ENCODE measurements at places on chromosomes 3 and 15.

GRCh38 chr3:141514382-141514781 is 27.6 kb downstream of the RASA2 start:
- DNase-seq = no peak

DNA sequence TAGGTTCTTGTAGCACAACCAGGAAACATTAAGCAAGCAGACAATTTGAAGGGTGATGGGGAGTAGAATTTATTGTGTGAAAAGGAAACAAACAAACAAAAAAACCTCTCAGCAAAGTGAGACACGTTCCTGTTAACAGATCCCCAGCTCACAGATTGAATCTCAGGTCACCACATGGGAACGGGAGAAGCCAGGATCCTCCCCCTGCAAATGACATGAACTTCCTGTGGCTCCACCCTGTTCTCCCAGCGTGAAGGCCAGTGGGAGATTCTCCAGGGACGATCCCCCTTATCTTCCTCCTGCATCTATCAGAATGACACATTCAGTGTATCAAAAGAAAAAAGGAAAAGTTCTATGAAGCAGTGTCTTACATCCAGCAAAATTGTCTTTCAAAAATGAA is 1488.1 kb downstream of the OTOL1 start:
- no peak for DNase-seq

GRCh38 chr3:48934333-48934991 is 15.8 kb downstream of the ARIH2 start:
- no peak for DNase-seq

GRCh38 chr3:38645601-38646000 is 3.9 kb downstream of the SCN5A start:
- no peak for DNase-seq

- DNase-seq = no peak
Observed at GRCh38 chr15:60408463-60408981, 10.7 kb upstream of the ANXA2 start.

DNA sequence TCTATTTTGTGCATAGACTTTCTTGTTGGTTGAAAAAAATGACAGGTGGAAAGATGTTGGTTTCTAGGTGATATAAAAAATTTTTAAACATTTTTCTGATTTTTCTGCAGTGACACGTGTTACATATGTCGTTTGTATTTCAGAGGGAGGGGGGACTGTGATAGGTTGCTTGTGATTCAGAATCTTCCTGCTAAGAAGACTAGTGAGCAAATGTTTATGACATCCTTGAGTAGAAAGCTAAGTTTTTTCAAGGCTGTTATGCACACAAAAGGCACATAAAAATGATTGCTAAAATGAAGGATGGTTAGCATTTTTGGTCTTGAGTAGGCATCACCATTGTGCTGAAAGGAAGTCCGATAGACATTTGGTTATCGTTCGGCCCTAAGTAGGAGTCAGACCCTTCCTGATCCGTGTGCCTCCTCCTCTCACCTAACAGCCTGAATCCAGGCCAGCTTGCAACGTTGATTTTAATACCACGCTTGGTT is 1.5 kb downstream of the ZNF639 start:
- no peak for DNase-seq

DNA sequence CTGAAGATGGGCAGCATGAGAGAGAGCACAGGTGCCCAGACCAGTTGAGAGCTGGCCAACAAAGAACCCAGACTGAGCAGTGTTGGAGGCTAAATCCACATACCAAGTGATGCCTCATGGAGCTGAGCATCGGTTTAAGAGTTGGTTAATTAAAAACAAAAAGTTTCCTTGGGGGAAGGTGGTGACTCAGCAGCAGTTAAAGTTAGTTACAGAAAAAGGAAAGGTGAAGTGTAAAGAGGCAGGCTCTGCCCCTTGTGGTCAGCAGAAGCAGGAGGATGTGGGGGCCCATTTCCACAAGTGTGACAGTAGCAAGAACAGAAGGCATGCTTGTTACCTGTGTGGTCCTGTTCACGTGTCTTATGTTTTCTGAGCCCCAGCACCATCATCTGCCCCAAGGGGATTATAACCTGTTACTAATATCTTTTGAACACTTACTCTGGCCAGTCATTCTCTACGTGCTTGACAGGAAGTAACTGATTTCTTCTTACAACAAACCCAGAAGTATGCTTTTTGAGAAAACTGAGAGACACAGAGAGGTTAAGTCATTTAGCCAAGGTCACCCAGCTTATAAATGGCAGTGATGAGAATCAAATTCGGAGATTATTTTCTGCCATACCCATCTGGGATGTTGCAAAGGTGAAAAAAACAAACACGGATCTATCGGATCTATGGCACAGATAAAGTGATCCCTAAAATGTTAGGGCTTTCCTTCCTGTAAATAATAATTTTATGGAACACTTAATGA is 91.0 kb downstream of the EPHB1 start:
- DNase-seq = no peak

- no peak for DNase-seq
Observed at GRCh38 chr3:150447084-150447483, 39.0 kb downstream of the TSC22D2 start.

DNA sequence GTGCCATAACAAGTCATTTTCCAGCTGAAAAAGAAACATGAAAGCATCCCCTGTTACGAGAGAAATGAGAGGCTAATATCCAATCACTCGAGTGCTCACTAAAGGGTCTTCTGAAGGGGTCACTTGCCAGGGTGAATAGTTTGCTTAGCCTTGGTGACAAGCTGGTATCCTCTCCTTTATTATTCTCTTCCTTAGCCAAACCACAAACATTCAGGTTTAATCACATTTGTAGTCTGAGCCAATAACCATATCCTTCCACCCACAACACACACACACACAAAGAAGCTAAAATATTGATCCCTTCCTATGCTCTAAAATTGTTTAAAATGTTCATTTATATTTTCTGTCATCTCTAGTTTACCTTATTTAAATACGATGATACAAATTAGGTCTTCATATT is 240.5 kb upstream of the TMCO5A start:
- no peak for DNase-seq

GRCh38 chr15:41990243-41990605 is 17.9 kb upstream of the EHD4 start:
- DNase-seq = no peak

GRCh38 chr3:98968824-98969223 is 67.3 kb upstream of the DCBLD2 start:
- DNase-seq = no peak

GRCh38 chr3:48798998-48799397 is 48.7 kb downstream of the PRKAR2A start:
- no peak for DNase-seq

DNA sequence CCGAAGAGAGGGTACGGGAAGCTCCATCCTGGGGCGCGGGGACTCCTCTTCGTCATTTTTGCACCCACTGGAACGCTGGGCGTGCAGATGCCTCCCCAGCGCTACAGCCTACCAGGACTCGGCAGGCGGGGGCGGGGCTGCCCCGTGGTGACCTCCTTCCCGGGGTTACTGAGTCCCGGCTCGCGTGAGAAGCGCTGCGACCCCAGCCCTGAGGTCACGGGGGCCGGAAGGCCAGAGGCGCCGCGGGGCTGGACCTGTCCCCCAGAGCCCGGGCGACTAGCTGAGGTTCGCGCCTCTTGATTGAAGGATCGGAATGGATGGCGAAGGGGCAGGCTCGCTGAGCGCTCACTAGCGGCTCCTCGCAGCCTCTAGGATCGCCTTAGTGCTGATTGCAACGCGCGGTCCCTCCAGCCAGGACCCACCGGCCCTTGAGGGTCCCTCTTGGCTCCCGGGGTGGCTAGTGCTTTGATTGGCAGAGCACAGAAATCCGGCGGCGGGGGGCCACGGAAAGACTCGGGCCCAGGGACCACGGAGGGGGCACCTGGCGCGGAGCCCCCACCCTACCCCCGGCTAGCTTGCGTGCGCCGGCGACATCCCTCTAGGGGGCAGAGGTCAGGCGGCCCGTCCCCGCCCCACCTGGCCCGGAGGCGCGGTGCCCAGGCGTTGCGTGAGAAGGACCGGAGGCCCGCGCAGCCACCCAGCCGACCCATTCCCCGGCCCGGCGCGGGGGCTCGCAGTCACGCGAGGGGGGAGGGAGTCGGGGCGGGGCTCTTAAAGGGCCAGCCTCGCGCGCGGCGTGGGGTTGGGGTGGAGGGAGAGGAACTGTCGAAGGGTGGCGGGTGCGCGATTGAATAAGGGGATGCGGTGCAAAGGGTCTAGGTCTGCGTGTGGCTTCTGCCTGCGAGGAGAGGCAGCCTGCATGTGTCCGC is 781 bp upstream of the CYP1A1 start:
- DNase-seq = peak; percentile 55

- no peak for DNase-seq
Observed at GRCh38 chr3:143035466-143036211, 34.3 kb downstream of the U2SURP start.

Data from activated gamma-delta T cell treated with Interleukin-2 at 50 U/mL for 16 hours (primary cell).